A549 (cell line): ENCODE measurements at places on chromosomes 3 and 15.

DNA sequence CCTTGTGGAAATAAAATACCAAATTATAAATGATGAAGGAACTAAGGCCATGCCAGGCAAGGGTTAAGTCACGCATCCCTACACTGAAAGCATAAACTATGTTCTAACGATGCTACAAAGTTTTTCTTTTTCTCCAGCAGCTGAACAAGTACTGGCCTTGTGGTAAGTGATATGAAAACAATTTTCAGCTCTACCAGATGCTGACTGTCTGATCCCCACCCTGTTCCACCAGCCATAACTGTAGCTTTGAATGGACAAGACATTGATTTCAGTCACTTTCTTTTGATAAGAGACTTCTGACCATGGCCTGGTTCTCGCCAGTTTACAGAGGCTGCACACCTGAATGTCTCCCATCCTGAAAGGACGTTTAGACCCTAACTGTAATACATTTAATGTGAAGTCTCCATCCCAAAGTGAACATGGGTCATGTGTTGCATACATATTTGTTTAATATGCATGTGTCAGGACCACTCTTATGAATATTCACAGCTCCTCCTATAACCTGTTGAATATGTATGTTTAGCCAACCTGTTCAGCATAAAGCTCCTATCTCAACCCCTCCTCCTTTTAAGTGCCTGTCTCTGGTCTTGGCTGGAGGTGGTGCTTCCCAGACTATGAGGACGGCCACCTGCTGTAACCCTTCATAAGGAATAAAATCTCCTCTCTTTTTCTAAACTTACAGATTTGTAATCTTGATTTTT lies 33.4 kb downstream of the MASP1 start:
- no peak for DNase-seq

DNA sequence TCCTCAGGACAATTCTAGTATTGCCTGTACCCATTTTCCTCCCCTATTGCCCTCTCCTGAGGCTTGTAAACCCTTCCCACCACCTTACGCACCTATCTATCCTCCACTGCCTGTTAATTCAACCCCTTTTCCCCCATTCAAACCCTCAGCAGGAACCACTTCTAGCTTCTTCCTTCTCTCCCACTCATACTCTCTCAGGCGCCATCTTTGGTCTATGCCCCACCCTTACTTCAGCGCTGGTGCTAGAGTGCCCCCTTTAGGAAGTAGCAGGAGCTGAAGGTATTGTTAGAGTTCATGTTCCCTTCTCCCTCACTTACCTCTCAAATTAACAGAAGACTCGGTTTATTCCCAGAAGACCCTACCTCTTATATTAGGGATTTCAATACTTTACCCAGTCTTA lies 121.8 kb upstream of the NLGN1 start:
- DNase-seq = no peak

DNA sequence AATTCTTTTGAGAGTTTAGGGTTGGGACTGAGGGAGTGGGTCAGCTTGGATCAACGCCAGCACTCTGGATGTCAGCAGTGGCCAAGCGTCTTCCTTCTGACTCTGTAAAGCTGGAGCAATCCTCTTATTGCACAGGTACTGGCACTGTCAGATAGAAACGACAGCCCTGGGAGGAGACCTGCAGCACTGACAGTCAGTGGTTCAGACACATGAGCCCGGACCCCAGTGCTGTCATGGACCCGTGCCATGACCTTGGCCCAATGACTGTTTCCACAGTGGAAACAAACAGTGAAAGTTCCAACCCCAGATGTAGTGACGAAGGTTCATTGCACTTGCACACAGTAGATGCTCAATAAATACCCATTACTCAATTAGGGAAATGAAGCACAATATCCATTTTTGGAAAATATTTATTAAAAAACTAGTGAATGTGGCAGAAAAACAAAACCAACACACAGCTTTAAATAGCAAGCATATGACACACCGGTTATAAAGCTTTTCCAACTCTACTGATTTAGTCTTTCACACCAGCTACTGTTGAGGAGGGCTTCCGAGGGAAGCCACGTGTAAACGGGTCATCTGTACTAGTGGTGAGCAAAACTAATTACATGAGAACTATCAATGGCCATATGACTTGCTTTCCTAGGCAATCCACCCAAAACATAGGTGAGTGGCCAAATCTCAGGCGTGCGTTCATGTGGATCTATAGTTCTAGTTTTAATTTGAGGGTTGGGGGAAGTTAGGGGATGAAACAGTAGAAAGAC lies 22.1 kb downstream of the SIAH2 start:
- no peak for DNase-seq

- no peak for DNase-seq
Measured at GRCh38 chr3:122577409-122578031, at the start of gene PARP15. TSS of gene PARP15 (plus strand) at chr3:122577650. CDS start at chr3:122577668, 18 bp downstream.

- DNase-seq = no peak
Measured at GRCh38 chr3:56025326-56025725, 442.9 kb downstream of the ERC2 start.

- peak; percentile 86 for DNase-seq
Measured at GRCh38 chr15:29139540-29140459, 129.8 kb downstream of the NSMCE3 start.

GRCh38 chr3:182814419-182815062 lies 21.2 kb downstream of the ATP11B start:
- no peak for DNase-seq

DNA sequence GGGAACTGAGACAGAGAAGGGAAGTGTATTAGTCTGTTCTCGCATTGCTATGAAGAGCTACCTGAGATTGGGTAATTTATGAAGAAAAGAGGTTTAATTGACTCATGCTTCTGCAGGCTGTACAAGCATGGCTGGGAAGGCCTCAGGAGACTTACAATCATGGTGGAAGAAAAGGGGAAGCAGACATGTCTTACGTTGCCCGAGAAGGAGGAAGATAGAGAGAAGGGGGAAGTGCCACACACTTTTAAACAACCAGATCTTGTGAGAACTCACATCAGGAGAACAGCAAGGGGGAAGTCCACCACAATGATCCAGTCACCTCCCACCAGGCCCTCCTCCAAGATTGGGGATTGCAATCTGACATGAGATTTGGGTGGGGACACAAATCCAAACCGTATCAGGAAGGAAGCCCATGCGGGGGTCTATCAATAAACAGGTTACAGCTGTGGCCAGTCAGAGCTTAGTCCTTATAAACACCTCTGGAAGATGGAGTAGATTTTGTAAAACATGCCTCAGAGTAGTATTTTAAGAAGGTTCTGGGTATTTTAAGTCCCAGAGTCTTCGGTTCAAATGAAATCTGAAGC lies 153.9 kb downstream of the GHSR start:
- no peak for DNase-seq

DNA sequence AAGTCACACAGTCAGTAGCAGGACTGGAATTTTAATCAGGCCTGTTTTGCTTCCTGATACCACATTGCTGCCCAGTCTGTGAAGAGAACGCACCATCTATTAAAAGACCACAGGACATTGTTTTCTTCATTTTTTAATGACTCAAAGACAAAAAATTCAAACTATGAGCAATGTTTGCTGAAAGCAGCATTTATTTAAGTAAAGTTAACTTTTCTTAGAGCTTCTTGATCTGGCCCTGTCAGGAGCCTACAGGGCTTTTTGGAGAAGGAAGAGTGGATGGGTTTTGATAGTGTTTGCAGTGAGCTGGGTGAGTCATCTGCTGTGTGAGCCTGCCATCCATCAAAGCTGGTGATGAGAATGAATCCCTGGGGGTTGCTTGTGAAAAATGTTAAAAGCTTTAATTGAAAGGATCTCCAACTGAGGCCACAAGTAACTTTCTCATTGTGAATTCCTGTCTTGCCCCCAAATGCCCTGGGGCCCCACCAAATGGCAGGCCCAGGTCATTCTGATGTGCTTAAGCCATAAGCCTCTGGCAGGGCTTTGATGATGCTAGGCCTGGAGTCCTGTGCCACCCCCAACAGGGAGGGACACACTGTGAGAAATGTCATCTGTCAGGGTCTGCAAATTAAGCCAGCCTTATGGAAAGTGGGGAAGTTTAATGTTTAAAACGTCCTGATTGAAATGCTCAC lies 136.2 kb upstream of the PFN2 start:
- DNase-seq = peak; percentile 74

- DNase-seq = no peak
Measured at GRCh38 chr3:132682201-132682600, 22.1 kb downstream of the UBA5 start.

- DNase-seq = no peak
Measured at GRCh38 chr15:52503788-52504496, 24.7 kb downstream of the MYO5A start.

- peak; percentile 40 for DNase-seq
Measured at GRCh38 chr15:33086500-33087121, 107.9 kb downstream of the FMN1 start.

- peak; percentile 16 for DNase-seq
Measured at GRCh38 chr15:27358751-27359434, 387.9 kb downstream of the GABRG3 start.
